ENCODE measurements at places on chromosomes 2 and 18.

- no peak for DNase-seq
Measured at GRCh38 chr2:197516393-197516761, 511 bp downstream of the MOB4 start.

DNA sequence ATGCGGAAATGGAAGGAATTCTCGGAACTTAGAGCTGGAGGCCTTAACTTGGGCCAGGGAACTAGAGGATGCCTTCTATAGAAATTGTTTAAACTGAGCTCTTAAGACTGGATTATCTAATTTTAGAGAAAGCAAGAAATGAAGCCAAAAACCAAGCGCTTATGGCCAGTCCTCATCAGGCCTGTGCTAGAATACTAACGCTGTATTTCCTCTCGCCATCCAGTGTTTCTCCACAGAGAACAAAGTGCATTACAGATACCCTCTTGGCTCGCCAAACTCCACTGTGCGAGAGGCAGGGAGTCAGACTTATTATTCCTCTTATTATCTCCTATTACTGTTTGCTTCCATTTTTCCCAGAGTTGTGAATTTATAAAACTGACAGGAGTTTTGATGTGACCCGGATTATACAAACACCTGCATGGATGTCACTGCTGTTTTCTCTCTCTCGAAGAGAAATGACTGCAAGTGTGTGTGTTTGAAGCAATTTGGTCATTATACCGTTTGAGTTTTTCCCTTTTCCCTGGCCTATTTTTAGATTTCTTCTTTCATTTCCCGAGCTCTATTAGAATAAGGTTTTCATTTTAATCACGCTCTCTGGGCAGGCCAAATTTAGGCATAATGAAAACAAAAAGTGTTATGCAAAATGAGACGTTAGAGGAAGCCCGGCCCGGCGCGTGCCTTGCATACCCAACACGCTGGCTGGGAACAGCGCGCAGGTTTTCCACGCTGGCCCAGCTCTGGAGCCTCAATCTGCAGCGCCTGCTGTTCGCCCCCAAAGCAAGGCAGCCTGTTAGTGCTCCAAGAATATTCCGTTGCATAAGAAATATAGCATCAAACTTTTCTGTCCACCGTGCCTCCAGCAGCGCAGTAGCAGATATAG is 103.3 kb downstream of the ALK start:
- no peak for DNase-seq

- DNase-seq, result peak; percentile 17
Measured at GRCh38 chr2:173571021-173571821, 216.5 kb downstream of the CDCA7 start.

DNA sequence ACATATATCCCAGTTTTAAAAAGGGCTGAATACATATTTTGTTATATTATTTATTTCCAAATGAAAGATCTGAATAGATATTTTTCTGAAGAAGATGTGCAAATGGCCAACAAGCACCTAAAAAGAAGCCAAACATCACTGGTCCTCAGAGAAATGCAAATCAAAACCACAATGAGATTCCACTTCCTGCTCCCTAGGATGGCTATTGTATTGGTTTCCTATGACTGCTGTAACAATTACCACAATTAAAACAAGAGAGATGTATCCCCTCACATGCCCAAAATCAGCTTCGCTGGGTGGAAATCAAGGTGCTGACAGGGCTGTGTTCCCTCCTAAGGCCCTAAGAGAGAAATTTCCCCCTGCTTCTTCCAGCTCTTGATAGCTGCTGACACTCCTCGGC is 23.2 kb downstream of the ABCB11 start:
- no peak for DNase-seq

GRCh38 chr18:10856132-10856531 is 293.2 kb downstream of the PIEZO2 start:
- no peak for DNase-seq

DNA sequence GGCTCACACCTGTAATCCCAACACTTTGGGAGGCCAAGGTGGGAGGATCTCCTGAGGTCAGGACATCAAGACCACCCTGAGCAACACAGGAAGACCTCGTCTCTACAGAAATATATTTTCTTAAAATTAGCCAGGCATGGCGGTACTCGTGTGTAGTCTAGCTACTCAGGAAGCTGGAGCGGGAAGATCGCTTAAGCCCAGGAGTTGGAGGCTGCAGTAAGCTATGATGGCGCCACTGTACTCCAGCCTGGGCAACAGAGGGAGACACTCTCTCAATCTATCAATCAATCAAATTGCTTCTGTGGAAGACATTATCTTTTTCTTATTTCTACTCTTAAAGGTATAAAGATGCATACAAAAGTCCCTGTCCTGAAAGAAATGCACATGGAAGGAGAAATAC is 11.3 kb downstream of the FEZ2 start:
- DNase-seq, result no peak

Measured in nephron progenitor cell (in vitro differentiated cells).